Suprapubic skin (tissue), 4 donors: ENCODE measurements at places on chromosomes 4 and X.
A peak's percentile ranks its signal among the peaks of the same experiment; 100 is the strongest.

DNA sequence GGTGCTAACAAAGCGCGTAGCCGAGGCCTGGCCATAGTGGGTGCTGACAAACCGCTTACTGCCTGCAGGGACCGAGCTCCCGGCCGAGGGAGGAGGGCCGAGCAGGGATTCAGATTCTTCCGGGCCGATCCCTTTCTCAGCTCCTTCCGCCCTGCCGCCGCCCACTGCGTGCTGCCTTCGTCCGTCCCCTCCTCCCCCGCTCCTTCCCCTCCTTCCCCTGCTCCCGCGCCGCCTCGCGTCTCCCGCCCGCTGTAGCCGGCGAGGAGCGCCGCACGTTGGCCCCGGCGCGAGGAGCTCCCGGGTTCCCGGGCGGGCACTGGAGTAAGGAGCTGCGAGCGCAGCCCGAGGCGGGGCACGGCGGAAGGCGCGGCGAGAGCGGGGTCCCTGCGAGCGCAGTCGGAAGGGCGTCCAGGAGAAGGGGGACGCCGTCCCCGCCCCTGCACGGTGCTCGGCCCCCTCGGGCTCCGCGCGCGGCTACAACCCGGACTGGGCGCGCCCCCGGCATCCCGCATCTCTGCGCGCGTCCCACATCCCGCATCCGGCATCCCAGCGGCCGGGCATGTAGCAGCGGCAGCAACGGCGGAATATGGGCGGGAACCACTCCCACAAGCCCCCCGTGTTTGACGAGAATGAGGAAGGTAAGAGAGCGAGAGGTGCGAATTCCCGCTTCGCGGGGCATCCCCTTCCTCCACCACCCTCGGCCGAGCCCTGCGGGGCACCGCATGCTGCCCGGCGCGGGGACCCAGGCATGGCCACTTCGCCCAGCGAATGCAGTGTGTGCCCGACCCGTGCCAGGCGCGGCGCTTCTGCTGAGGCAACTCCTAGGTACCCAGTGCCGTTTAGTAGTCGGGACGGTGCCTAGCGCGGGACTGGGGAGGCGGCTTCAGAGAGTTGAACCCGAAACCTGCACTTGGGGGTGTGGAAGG lies at the start of gene STK32B:
TSS of gene STK32B (plus strand) at position 203 of the 926 bp plus-strand sequence.
- H3K36me3 ChIP-seq = no peaks in the 10 kb centered on the region
- peak; percentile 77 for DNase-seq
- H3K4me1 ChIP-seq = peaks cover 24% of the 10 kb centered on the region
- H3K27ac ChIP-seq = peak within 1 kb of the TSS; percentile 8

- no peak overlapping the region for H3K4me3 ChIP-seq
- H3K27me3 ChIP-seq = no peaks in the 10 kb centered on the region
- H3K36me3 ChIP-seq = no peaks in the 10 kb centered on the region
Measured at GRCh38 chr4:37760840-37761239, 65.6 kb upstream of the PGM2 start.

GRCh38 chrX:117510453-117510852 lies 606.2 kb downstream of the KLHL13 start:
- H3K27ac ChIP-seq = no peak overlapping the region
- no peaks in the 10 kb centered on the region for H3K4me1 ChIP-seq
- no peak for DNase-seq
- no peaks in the 10 kb centered on the region for H3K36me3 ChIP-seq
- no peak overlapping the region for H3K4me3 ChIP-seq
- no peaks in the 10 kb centered on the region for H3K27me3 ChIP-seq

DNA sequence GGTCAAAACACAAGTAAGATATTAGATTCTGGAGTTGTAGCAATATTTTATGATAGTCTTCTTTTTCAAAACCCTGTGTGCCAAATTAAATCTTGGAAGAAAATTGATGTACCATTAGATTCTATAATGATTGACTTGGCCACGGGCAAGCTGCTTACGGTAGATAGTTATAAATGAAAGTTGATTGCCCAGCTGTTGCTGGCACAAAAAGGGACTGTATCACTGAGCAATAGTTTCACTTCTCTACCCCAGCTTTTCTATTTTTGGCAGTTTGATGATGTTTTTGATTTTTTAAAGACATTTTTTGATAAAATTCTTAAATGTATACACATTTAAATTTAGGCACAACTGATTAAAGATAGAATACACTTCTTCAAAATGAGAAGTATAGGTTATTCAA lies 333.3 kb downstream of the TRAM1L1 start:
- DNase-seq = no peak
- H3K4me1 ChIP-seq = no peaks in the 10 kb centered on the region
- H3K4me3 ChIP-seq = no peak overlapping the region
- H3K36me3 ChIP-seq = no peaks in the 10 kb centered on the region
- no peak overlapping the region for H3K27ac ChIP-seq
- H3K27me3 ChIP-seq = no peaks in the 10 kb centered on the region

DNA sequence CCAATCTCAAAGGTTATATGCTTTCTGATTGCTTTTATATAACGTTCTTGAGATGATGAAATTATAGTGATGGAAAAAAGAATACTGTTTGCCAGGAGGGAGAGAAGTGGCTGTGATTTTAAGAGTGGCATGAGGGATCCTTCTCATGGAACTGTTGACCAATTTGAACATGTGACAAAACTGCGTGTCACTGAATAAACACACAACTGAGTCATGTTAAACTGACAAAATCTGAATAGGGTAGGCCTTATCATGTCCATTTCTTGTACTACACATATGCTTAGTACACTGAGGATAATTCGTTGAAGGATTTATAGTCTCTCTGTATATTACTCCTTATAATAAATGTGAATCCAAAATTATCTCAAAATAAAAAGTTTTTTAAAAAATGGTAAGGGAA lies 22.2 kb upstream of the HSPA4L start:
- DNase-seq = no peak
- no peaks in the 10 kb centered on the region for H3K4me1 ChIP-seq
